ENCODE measurements at places on chromosomes 16 and 17. TPM values are rescaled to one million over a fixed set of nuclear protein-coding genes. Genes with fewer than 3 reads are reported as not detected.

The CHD9 gene
- 19.0 TPM for polyA plus RNA-seq

The METTL26 gene
- polyA plus RNA-seq: 165 TPM

The NPIPB8 gene
- polyA plus RNA-seq: not detected

The CCL4 gene
- polyA plus RNA-seq: 15.8 TPM

The OR1F1 gene
- polyA plus RNA-seq: not detected

The ADAD2 gene
- polyA plus RNA-seq: 86.5 TPM

The FAAP100 gene
- 32.2 TPM for polyA plus RNA-seq

The KCNH6 gene
- not detected for polyA plus RNA-seq

The CORO6 gene
- 5.1 TPM for polyA plus RNA-seq

The RDM1 gene
- polyA plus RNA-seq: 2.3 TPM

The KDM6B gene
- 2.9 TPM for polyA plus RNA-seq

The GJD3 gene
- 0.20 TPM for polyA plus RNA-seq
